ENCODE measurements at places on chromosomes 7 and 10. TPM values are rescaled to one million over a fixed set of nuclear protein-coding genes. Genes with fewer than 3 reads are reported as not detected.
A peak's percentile ranks its signal among the peaks of the same experiment; 100 is the strongest.

The OPN4 gene
- total RNA-seq: not detected

The CAMK1D gene
- 10.6 TPM for total RNA-seq

The FRMPD2 gene
- 0.26 TPM for total RNA-seq

The SFXN4 gene
- total RNA-seq: 1.2 TPM

The CHST15 gene
- 9.7 TPM for total RNA-seq

The AKR1C1 gene
- 7.6 TPM for total RNA-seq

The HOXA7 gene
- 9.1 TPM for total RNA-seq

DNA sequence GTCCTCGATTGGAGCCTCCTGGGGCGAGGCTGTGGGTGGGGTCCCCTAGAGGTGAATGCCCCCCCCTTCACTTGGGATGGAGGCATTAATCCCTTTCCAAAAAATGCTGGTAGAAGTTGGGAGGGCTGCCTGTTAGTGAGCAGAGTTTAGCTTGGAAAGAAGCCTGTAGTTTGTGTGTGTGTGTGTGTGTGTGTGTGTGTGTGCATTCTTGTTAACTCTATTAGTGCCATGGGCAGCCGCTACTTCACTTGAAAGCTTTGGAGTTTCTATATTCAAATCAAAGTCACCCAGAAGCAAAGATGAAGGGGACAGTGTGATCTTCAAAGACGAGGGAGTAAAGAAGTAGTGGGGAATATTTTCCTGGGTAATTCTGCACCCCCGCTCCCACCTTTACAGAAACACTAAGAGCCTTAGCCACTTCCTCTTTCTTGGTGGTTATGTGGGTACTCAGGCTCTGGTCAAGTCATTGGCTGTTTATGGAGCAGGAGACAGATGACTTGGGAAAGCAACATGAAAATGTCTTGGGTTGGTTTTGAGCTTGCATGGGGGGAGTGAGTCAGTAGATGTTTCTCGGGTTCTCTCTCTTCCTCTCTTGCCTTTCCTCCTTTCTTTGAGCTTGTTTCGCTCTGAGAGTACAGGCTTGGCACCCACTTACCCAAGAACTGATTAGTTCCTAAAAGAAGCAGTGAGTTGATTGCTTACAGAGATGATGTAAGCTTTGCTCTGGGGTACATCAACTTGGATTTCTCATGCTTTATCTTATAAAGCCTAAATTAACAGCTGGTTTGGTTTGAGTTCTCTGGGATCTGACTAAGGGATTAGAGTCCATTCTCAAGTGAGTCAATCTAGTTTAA, 35.9 kb downstream of the TCF7L2 start:
- H3K27ac ChIP-seq: peak overlapping the region; percentile 69
- H3K4me1 ChIP-seq: peaks cover 20% of the 10 kb centered on the region
- no peaks in the 10 kb centered on the region for H3K27me3 ChIP-seq
- DNase-seq: no peak

- peak overlapping the region; percentile 29 for H3K4me3 ChIP-seq
- no peak for DNase-seq
- H3K4me1 ChIP-seq: no peaks in the 10 kb centered on the region
- H3K27ac ChIP-seq: no peak overlapping the region
- H3K36me3 ChIP-seq: no peaks in the 10 kb centered on the region
Observed at GRCh38 chr10:80356989-80357850, 639 bp downstream of the DYDC2 start.

Data from uterus (tissue), 4 donors.